Sciatic nerve (tissue), 2 donors: ENCODE measurements at places on chromosomes 6 and 20.

DNA sequence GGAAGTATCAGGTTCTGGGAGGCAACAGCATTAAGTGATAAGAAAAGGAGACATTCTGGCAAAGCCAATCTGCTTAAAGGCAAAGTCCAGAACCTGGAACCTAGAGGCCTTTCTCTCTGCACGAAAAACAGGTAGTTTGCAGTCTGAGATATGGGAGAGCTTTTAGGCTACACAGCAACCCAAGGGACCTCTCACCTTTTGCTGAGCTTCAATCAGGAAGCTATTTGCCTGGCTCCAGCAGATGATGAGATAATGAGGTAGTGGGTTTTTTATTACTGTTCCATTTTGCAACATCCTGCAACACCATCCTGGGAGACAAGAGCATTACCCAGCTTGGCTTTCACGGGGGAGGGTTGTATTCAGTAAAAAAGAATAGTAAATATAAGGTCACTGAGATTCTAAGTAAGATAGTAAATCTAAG is 143.1 kb downstream of the ADGRG6 start:
- DNase-seq = no peak

- DNase-seq = no peak
Observed at GRCh38 chr6:150263765-150264404, 104.9 kb upstream of the IYD start.

DNA sequence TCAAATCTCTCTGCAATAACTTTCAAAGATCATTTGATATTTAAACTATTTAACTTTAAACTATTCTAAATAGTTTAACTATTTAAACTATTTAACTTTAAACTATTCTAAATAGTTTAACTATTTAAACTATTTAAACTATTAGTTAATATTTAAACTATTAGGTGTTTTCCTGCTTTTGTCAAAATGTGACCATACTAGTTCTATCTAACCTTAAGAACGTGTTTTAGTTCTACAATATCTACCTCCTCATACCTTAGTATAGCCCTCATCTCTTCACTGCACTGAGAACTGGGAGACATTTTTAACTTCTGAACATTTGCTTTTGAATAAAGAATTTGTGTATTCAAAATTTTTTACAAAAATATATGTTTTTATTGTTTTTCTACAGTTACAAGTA is 429.1 kb downstream of the ADGRB3 start:
- DNase-seq = no peak

- DNase-seq = no peak
Observed at GRCh38 chr6:113634352-113635163, 222.6 kb upstream of the MARCKS start.

DNA sequence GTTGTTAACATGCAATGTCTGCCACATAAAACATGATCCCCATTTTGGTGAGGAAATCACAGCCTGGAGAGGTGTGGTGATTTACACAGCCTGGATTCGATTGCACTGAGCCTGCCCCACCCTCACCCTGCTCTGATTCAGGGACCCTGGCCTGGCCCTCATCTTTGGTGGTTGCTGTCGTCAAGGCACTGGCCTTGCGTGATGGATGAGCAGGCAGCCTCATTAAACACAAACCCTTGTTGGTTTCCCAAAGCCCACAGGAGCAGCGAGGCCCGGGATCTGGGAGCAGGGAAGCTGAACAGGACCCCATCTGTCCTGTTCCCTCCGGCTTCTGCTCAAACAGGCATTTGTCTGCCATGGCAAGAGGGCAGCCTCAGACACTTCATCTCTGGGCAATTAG is 70.8 kb downstream of the CHMP4B start:
- DNase-seq = no peak

- DNase-seq = no peak
Observed at GRCh38 chr6:26059941-26060340, 27.3 kb upstream of the HFE start.

GRCh38 chr6:149235130-149235561 is 82.4 kb upstream of the TAB2 start:
- no peak for DNase-seq

GRCh38 chr6:150320442-150320841 is 48.4 kb upstream of the IYD start:
- DNase-seq = peak; percentile 69

- DNase-seq = no peak
Observed at GRCh38 chr6:89930789-89931188, 36.5 kb downstream of the GJA10 start.

DNA sequence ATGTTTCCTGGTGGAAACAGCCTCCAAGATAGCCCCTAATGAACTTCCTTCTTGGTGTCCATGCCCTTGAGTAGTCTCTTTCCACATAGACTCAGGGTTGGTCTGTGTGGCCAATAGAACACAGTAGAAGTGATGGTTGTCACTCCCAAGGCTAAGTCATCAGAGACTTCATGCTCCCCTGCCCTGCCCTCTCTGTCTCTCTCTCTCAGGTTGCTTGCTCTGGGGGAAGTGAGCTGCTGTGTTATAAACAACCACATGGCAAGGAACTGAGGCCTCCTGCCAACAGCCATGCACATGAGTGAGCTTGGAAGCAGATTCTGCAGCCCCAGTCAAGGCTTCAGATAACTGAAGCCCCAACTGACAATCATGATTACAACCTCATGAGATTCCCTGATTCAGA is 85.3 kb upstream of the SLC22A16 start:
- DNase-seq = no peak

- no peak for DNase-seq
Observed at GRCh38 chr6:142819603-142820337, 125.2 kb downstream of the HIVEP2 start.

- no peak for DNase-seq
Observed at GRCh38 chr6:42821846-42822245, 40.0 kb downstream of the BICRAL start.

GRCh38 chr6:69835414-69836179 is 30.8 kb upstream of the COL19A1 start:
- DNase-seq = no peak

DNA sequence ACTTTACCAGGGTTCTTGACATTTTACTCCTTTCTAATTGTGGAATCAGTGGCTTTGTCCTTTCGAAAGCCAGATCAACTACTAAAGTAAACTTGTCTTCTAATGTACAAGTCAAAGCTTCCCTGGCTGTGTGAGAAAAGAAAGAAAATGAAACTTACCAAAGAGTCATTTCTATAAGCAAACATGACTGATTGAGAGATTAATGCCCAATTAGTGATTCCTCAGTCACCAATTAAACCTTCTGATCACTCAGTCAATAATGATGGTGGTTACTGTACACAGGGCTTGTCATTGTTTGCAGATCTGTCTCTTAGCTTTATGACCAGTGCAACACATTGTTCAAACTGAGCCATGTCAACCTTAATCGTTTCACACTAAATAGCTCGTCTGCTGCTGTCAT is 1168.4 kb upstream of the CITED2 start:
- DNase-seq = no peak

DNA sequence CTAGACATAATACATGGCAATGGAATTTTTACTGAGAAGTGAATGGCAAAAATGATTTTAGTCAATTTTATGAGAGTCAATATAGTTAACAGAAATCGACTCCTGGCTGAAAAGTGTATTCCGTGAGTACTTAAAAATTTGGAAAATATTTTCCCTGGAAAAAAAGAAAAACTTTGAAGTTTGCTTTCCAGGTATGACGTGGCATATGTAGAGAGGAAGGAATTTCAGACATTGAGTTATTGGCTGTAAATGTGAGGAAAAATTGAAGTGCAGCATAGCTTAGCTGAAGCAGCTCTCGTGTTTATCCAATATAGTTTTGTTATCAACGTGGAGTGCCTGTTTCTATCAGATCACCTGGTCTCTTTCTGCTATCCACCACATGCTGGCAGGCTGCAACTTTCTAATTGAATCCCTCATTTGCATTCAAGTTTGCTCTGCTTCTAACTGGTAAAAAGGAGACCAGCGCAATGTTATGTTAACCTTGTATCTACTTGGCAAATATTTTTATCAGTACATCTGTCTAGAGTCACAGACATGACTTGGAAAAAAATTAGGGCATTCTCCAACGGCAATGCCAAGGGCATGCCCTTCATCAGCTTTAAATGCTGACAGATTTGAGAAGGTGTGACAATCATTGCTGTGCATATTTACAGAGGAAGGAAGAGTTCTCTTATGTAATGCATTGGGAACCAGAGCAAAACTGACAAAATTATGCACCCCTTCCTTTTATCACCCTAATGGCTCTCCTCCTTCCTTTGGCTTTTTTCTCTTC is 1102.8 kb upstream of the FLRT3 start:
- DNase-seq = no peak

- no peak for DNase-seq
Observed at GRCh38 chr6:57017069-57017468, 29.4 kb upstream of the KIAA1586 start.

DNA sequence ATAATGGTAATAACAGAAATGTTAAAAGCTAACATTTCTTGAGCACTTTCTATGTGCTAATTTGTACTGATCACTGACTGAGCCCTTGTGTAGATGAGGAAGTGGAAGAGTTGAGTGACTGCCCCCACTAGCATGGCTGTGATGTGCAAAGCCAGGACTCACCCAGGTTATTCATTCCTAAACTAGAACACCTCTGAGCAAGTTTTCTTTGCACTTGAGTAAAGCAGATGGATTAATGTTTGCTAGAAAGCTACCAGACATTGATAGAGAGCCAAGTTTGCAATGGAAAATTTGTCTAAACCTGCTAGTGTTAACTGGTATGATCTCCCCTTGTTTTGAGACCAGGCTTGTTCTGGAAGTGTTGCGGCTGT is 467.4 kb upstream of the PLCB4 start:
- no peak for DNase-seq

DNA sequence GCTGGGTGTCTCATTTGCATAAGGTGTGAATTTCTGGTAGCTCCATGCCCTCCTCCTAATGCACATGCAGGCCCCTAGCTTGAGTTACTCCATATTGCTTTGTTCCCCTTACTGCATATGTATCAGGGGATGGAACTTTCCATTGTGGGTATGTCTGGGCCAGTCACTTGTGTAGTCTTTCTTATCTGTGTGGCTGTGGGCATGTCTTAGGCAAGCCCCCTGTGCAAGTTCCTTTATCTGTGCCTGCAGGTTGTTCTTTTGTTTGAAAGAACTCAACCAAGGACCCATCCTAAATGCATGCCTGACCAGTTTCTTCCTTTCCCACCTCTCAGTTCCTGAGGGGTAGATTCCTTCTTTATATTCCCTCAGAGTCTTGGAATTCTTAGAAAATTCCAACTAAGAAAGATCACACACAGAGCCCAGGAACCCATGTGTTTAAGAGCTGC is 23.6 kb downstream of the MBOAT1 start:
- DNase-seq = no peak

- peak; percentile 59 for DNase-seq
Observed at GRCh38 chr20:10665791-10666190, 8.0 kb downstream of the JAG1 start.

DNA sequence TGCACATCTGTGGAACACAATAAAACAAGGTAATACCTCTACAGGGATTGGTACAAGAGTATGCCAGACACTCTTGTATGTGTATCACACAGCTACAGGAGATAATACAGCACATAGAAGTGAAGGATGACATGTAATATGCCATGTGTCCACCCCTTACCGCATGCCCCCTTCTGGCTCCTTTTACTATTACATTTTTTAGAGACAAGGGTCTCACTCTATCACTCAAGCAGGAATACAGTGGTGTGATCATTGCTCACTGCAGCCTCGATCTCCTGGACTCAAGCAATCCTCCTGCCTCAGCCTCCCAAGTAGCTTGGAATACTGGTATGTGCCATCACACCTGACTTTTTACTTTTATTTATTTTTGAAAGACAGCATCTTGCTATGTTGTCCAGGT is 4.2 kb upstream of the NCR3 start:
- DNase-seq = no peak

- DNase-seq = no peak
Observed at GRCh38 chr6:67768972-67769371, 866.1 kb upstream of the ADGRB3 start.

DNA sequence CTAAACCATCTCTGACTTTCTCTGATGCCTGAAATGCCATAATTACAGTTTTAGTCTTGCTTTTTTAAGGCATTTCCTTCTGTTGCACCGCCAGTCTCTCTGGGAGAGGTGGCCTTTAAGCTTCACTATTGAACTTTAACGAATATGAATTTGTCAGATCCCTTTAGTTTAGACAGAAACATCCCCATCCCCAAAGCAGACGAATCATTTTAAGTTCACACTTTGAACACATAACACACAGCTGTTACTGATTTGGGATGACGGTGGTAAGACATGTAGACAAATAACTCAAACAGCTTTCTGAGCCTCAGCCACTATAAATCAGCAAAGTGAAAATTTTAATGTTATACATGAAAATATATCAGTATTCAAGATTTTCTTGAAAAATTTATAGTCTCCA is 7.2 kb upstream of the IPCEF1 start:
- DNase-seq = no peak

- no peak for DNase-seq
Observed at GRCh38 chr6:159701413-159701999, 8.5 kb upstream of the SOD2 start.

GRCh38 chr20:21670981-21671380 is 34.5 kb upstream of the PAX1 start:
- no peak for DNase-seq

DNA sequence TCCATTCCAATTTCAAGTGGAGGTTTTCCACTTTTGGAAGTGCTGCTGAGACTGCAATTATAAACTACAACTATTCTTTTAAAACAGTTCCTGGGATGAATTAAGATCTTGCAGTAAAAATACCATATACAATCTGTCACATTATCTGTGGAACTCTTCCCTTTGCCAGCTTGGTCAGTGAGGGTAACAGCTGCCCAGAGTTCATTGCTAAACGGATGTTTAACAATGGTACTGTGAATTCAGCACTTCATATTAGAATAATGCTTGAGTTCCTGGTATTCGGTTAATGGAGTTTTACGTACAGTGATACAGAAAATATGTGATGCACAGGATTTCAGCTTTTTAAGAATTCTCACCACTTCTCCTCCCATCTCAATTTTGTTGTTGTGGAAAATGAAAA is 51.5 kb downstream of the KCNS1 start:
- DNase-seq = no peak

DNA sequence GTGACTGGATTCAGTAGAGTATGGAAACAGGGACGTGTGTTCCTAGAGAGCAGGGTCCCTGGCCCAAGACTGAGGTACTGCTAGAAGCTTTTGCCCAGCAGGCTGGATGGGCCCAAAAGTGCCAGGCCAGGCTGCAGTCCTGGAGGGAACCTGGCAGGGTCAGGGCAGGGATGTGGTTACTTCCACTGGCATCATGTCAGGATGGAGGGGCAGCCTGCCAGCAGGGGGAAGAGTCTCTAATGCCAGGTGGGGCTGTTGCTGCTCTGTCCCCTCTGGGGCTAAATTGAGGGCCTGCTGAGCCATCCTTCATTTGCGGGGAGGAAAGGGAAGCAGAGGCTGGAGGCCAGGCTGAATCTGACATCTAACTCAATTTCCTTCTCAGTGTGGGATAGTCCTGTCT is 17.2 kb downstream of the ZDHHC14 start:
- DNase-seq = no peak

DNA sequence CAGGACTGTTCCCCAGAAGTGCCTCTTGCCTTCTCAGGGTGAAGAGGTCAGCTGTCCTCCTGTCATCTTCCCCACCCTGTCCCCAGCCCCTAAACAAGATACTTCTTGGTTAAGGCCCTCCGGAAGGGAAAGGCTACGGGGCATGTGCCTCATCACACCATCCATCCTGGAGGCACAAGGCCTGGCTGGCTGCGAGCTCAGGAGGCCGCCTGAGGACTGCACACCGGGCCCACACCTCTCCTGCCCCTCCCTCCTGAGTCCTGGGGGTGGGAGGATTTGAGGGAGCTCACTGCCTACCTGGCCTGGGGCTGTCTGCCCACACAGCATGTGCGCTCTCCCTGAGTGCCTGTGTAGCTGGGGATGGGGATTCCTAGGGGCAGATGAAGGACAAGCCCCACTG is 9.8 kb downstream of the PI16 start:
- DNase-seq = peak; percentile 28

- DNase-seq = no peak
Observed at GRCh38 chr6:90202156-90202555, 94.5 kb downstream of the BACH2 start.
